ENCODE measurements at places on chromosomes 1 and 21. TPM values are rescaled to one million over a fixed set of nuclear protein-coding genes. Genes with fewer than 3 reads are reported as not detected.

The HSD3B2 gene
- total RNA-seq, result 16.6 TPM

The MAGI3 gene
- 78.6 TPM for total RNA-seq

The MAPKAPK2 gene
- total RNA-seq, result 80.8 TPM

The NBPF6 gene
- 0.89 TPM for total RNA-seq

GRCh38 chr1:209513226-209513625 is 70.3 kb upstream of the CAMK1G start:
- DNase-seq, result no peak

DNA sequence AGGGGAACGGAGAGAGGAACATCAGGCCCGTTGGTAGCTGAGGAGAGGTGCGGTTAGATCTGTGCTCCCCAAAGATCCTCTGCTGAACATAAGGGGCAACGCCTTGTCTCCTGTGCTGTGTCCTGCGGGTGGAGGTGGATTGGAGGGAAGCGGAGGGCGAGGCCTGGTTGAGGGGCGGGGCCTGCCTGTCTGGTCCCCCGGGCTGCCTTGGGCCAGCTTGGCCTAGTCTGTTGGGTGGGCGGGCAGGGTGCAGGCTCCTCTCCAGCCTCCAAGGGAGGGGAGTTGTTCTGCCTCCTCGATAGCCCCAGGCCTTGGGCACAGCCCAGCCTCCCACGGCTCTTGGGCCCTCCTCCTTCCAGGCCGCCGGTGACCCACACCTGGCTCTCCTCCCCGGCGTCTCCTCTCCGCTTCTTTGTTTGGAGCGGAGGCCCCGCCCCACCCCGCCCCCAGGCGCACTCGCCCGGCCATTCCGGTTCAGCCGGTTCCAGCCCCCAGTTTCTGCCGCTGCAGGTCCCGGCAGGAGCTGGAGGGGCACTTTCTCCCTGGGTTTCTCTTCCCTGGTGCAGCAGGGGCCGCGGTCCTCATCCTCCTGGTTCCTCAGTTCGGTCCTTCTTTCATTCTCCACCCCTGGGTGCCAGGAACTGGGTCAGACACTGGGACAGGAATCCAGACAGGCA is 19.4 kb downstream of the PTPRF start:
- peak; percentile 90 for DNase-seq

- DNase-seq, result no peak
Observed at GRCh38 chr1:17546946-17547670, 7.6 kb downstream of the ARHGEF10L start.

DNA sequence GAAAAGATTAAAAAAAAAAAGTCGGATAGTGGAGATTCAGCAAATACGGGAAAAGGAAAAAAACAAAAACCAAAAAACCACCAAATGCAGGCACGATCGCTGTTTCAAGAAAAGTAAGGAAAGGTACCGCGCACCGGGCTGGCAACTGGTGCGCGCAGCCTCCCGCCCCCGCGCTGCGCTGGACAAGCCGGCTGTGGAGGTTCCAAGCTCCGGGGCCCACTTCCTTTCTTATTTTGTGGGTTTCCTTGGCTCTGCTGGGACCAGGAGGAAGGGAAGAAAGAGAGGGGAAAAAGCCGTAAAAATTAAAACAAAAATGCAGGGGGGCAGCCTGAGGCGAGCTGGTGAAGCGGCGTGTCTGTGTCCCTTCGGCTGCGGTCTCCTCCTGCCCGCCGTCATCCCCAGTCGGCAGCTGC is 233 bp downstream of the ADAMTS5 start:
- no peak for DNase-seq

- no peak for DNase-seq
Observed at GRCh38 chr1:108767115-108767514, 20.6 kb downstream of the STXBP3 start.

DNA sequence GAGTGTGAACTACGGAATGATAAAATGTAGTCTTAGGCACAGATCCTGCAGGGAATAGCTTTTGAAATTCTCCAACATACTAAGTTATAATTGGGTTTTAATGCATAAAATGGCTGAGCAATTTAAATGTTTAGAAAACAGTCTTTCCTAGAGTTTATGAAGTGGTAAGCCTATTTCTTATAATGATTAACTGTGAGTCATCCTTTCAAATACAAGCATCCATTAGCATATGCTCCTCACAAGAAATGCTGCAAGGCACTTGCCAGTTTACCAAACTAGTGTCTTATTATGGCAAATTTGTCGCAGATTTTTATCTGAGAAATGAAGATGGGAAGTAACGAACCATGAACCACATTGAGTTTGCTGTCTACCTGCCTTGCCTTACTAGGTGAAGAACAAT is 101.3 kb upstream of the ESRRG start:
- DNase-seq, result no peak

DNA sequence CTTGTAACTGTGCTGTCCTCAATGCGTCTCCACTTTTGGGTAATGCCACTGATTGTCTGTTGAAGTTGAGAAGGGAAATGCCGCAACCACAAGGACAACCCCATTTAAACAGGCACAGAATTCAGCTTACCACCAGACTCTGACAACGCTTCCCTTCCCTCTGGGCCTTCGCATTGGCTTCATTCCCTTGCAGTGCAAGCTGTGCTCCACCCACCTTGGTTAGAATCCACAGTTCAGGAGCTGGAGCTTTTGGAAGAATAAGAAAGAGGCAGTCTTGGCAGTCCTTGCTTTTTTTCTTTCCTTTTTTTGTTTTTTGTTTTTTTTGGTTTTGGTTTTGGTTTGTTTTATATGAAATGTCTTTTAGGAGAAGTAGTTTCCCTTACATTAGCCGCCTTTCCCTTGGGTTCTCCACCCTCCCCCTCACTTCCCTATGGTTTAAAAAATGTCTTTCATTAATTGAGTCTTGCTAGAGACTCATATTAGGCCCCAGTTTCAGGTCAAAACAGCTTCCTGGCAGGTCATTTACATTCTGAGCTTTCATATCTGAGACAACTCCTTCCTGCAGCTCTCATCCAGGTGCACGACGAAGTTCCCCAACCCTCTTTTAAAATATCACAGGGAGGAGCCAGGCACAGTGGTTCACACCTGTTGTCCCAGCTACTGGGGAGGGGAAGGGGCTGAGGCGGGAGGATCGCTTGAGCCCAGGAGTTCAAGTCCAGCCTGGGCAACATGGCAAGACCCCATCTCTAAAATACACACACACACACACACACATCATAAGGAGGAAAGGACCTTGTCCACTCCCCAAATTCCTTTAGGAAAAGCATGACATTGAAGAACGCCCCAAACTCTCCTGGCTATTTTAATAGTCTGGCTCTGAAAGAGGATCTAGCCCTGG is 20.7 kb upstream of the LAX1 start:
- no peak for DNase-seq

- DNase-seq, result no peak
Observed at GRCh38 chr1:11858968-11859871, 475 bp upstream of the NPPB start.

DNA sequence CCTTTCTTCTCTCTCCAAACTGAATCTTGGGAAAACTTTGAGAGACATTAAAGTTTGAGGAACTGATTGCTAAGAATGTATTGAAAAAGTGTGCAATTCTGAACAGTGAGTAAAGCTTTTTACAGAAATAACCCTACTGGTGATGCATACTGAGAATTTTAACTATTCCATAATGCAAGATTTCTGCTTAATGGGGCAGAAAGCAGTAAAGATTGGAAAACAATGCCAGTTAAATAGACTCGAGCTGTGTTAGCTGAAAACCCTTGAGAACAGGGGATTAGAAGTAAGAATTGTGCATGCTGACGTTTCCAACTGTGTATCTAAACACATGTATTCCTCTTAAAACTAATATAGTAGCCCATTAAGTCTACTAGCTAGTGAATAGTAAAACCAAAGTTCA is 1500.2 kb upstream of the PRMT6 start:
- no peak for DNase-seq

DNA sequence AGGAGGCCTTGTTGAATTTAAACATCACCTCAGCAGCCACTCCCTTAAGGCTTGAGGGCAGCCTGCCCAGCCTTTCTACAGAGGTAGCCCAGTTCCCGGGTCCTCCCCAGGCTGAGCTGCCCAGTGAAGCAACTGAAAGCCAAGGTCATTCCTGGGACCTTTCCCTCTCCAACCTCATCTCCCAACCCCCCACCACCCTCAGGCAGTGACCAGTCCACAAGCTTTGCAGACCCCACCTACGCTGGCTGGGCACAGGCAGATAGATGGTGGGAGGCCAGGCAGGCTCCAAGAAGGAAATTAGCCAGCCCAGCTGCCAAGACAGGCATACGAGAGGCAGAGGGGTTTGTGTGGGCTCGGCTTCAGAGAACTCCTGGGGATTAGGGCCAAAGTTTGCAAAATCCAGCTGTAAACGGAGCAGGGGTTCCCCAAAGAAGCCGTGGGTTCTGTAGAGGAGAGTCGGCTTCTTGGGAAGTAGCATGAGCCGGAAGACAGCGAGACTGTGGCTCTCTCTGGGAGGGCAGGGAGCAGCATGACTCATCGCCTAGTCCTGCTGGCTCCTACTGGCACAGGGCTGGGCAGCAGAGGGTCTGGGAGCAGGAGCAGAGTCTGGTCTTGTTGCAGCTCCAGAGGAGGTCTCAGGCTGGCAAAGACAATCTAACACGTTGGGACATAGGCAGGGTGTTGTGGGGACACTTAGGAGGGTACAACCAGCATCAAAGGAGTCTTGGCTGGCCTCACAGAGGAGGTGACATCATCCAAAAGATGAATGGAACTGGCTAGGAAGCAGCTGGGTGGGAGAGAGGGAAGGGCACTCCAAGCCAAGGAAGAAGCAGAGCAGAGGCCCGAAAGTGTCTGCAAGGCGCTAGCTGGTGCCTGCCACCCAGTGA is 2.8 kb upstream of the ZC3H12A start:
- peak; percentile 78 for DNase-seq

GRCh38 chr1:36475341-36475740 is 7.4 kb downstream of the CSF3R start:
- DNase-seq, result no peak

DNA sequence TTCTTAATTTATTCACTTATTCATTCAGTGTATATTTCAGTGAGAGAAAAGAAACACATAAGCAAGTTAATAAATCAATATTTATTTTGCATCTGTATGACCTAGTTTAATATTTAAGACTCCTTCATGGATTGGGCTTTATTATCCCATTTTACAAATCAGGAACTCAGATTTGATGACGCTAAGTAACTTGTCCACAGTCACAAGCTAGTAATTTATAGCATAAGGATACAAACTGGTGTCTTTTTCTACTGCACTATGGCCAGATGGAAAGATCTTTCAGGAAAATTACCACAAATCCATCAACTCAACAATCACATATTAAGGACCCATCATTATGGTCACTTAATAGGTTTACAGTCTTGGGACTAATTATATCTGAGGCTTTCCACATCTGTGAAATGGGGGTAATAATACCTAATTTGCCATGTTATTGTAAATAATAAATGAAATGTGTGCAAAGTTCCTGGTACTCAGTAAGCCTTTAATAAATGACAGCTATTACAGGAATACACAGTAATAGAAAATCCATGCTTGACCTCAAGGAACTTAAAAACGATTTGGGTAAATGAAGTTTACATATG is 13.3 kb downstream of the CDKN2C start:
- no peak for DNase-seq

DNA sequence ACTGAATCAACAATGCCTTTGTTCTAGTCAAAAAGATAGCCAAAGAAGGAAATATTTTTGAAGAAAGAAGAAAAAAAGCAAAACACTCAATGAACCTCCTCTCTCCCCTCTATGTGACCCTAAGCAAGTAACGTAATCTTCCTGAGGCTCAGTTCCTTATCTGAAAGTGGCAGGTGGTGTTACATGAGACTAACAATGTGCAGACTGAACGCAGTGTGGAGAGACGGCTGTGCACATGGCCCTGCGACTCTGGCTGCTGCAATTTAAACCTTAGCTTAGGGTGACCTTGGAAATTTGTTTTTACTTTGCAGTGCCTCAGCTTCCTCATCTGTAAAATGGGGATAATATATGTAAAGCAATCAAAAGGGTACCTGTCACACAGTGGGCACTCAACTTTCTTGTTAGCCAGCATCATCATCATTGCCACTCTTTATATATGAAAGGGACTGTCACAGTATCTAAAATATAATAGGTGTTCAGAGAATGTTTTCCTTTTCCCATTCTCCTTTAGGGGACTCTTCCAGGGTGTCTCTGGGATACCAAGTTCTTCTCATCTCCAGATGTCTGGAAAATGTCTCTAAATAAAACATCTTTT is 100.1 kb upstream of the JUN start:
- DNase-seq, result no peak

- DNase-seq, result no peak
Observed at GRCh38 chr1:8018492-8019228, 7.4 kb downstream of the ERRFI1 start.

DNA sequence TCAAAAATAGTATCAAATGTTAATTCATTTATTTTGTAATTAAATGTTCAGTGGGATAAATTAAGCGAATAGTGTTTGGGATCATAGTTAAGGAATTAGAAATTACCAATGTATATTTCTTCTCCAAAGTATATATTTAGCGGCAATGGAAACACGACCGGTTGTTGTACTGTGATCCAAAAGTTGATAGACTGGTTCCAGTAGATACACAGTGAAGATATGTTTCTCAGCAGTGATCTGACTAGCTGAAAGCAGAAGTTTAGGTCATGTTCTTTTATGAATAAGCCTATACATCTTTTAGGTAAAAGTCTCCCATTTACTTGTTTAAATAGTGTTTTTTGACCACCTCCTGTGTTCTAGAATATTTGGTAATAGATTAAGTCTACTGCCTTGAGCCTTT is 8.8 kb downstream of the USP16 start:
- no peak for DNase-seq

DNA sequence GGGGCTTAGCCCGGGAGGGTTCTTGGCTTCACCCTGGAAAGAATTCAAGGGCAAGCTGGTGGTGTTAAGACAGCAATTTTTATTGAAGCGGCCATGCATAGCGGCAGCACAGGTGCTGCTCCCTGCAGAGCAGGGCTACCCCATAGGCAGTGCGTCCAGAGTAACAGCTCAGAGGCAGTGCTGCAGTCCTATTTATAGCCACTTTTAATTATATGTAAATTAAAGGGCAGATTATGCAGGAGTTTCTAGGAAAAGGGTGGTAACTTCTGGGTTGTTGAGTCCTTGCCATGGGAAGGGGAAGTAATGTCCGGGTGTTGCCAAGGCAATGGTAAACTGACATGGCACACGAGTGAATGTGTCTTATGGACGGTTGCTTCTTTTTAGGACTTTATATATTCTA is 57.0 kb downstream of the VPS26C start:
- DNase-seq, result no peak

GRCh38 chr1:78716186-78716585 is 66.6 kb downstream of the IFI44 start:
- no peak for DNase-seq

DNA sequence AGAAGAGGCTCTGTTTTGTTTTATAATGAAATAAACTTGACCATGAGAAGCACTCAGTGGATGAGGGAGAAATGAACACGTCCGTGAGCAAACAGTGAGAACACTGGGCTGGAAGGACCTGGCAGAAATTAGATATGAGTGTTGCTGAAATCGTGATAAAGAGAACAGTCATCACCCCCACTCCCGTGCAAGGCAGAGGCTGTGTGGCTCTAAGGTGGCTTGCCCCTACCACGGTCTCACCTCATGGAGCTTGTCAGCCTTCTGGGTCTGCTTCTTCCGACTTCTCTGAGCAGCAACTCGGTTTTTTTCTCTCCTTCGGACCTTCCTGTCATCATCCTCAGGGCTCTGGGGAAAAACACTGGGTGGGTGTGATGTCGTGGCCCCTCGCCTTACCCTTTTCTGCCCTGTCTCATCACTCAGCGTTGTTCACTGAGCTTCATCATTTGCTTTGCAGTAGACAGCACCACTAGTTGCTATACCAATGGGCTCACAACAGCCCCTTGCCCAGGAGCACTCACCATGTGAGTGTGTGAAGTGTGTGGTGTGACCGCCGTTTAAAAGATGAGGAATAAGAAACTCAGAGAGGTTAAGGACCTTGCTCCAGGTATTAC is 2.8 kb downstream of the BATF3 start:
- no peak for DNase-seq

- no peak for DNase-seq
Observed at GRCh38 chr1:43958351-43959255, 11.2 kb upstream of the DPH2 start.
